ENCODE measurements at places on chromosomes 16 and 17.

GRCh38 chr17:39926135-39926587, 1.2 kb downstream of the ORMDL3 start:
- peaks cover 18% of the 10 kb centered on the region for H3K36me3 ChIP-seq
- peak overlapping the region; percentile 85 for H3K4me3 ChIP-seq
- no peaks in the 10 kb centered on the region for H3K27me3 ChIP-seq
- peak overlapping the region; percentile 89 for H3K27ac ChIP-seq

DNA sequence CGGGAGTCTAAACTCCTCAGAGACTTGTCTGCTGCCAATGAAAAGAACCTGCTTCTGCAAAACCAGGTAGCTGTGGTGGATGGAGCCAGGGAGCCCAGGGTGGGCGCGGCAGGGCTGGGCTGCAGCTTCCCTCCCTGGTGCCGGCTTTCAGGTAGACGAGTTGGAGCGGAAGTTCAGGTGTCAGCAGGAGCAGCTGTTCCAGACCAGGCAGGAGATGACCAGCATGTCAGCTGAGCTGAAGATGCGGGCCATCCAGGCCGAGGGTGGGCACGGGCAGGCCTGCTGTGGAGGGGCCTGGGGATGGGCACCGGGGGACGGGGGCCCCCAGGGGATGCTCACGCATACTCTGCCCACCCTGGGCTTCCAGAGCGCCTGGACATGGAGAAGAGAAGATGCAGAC, 3.2 kb upstream of the RAC3 start:
- no peak overlapping the region for H3K4me3 ChIP-seq
- H3K36me3 ChIP-seq: peaks cover 4% of the 10 kb centered on the region
- no peaks in the 10 kb centered on the region for H3K27me3 ChIP-seq
- peaks cover 11% of the 10 kb centered on the region for H3K4me1 ChIP-seq
- H3K27ac ChIP-seq: no peak overlapping the region

DNA sequence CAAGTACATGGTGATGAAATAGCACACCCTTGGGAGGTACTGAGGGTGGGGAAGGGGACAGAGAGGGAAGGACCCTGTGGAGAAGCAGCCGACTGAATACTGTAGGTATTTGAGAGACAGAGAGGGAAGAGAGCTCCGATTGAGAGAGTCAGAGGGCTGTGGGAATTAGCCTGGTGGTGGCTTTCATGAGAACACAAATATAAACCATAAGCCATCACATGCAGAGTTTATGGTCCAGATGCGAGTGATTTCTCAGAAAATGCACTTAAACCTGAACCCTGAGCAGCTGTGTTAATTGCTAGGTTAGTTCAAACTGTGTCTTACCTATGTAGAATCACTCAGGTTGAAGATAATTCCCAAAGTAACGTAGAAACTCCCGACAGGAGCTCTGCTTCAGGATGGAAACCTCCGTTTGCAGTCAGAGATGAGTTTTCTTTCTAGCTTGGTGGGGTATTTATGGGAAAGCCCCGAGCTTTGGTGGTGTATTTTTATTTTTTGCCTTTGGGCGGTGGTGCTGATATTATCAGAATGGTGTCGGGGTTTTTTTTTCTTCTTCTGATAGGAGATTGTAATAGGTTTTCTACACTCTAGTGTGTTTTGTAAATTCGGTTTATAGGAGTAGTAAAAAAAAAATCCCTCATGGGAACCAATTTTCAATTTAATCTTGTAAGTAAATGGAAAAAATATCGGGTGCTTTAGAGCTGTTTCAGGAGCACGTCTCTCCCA, 184.9 kb upstream of the CACNG5 start:
- no peak overlapping the region for H3K27ac ChIP-seq
- H3K4me1 ChIP-seq: peaks cover 45% of the 10 kb centered on the region
- H3K36me3 ChIP-seq: peaks cover 60% of the 10 kb centered on the region
- no peak for DNase-seq
- no peaks in the 10 kb centered on the region for H3K27me3 ChIP-seq
- no peak overlapping the region for H3K4me3 ChIP-seq

DNA sequence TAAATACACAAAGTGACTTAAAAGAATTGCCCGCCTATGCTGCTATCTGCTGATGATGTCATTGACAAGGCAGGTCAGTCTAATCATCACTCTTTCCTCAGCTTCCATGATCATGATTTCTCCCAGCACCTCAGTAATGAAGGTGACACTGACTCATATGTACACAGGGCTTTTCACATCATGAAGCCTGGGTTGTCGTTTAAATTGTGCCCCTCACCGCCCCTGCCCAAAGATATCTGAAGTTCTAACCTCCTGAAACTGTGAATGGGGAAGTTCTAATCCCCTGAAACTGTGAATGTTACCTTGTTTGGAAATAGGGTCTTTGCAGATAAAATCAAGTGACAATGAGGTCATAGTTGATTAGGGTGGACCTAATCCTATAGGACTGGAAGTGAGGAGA, 17.4 kb upstream of the GPRC5C start:
- H3K4me3 ChIP-seq: no peak overlapping the region
- H3K27me3 ChIP-seq: peaks cover 2% of the 10 kb centered on the region

DNA sequence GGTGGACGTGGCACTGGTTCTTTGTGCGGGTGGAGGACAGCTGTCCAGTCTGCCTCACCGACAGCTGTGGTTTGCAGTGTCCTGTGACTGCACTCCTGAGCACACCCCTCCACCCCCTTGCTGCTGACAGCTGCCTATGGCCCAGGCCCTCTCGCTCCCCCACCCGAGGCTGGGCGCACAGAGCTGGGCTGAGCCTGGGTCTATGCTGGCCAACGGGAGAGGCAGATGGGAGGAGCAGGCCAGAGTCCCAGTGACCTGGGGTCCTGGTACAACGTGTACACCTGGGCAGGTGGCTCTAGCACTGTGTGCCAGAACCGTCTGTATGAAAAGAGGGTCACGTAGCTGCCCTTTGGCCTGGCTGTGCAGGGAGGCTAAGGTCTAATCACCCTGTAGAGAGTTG, 30.5 kb downstream of the BAIAP2 start:
- H3K4me1 ChIP-seq: peaks cover 2% of the 10 kb centered on the region
- H3K36me3 ChIP-seq: no peaks in the 10 kb centered on the region
- H3K4me3 ChIP-seq: no peak overlapping the region
- H3K27ac ChIP-seq: no peak overlapping the region
- DNase-seq: no peak

- H3K36me3 ChIP-seq: peaks cover 6% of the 10 kb centered on the region
- H3K4me1 ChIP-seq: peaks cover 18% of the 10 kb centered on the region
- DNase-seq: no peak
- no peaks in the 10 kb centered on the region for H3K27me3 ChIP-seq
These were observed 99.8 kb downstream of the SMG6 start for GRCh38 chr17:2203818-2204217.

- no peak overlapping the region for H3K4me3 ChIP-seq
- peaks cover 26% of the 10 kb centered on the region for H3K36me3 ChIP-seq
- DNase-seq: no peak
- H3K27me3 ChIP-seq: no peaks in the 10 kb centered on the region
- H3K4me1 ChIP-seq: peaks cover 16% of the 10 kb centered on the region
These were observed 113.3 kb downstream of the FTO start for GRCh38 chr16:53817117-53817755.

DNA sequence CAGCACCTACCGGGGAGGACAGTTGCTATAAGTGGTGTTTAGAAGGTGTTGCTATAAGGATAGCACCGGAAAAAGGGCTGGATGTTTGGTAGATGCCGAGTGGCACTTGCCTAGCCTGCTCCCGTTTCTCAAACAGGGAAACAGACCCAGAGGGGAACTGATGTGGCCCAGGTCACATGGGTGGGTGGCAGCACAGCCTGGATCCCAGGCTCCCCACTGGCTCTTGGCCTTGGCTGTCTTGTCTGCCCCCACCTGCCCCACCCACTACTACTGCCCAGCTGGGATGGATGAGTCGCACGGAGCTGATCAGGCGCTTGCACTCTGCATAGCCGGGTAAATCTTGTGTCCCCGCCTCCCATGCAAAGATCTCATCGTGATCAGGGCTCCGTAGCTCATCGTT, 7.2 kb downstream of the SMTNL2 start:
- peaks cover 4% of the 10 kb centered on the region for H3K4me1 ChIP-seq
- peaks cover 11% of the 10 kb centered on the region for H3K27me3 ChIP-seq
- no peak overlapping the region for H3K4me3 ChIP-seq
- no peak for DNase-seq

- no peaks in the 10 kb centered on the region for H3K27me3 ChIP-seq
- H3K4me3 ChIP-seq: no peak overlapping the region
- H3K4me1 ChIP-seq: peaks cover 6% of the 10 kb centered on the region
- no peaks in the 10 kb centered on the region for H3K36me3 ChIP-seq
These were observed 20.9 kb downstream of the RGS9 start for GRCh38 chr17:65158041-65158440.

GRCh38 chr17:65121916-65122806, 15.0 kb upstream of the RGS9 start:
- peak overlapping the region; percentile 98 for H3K27ac ChIP-seq
- peaks cover 3% of the 10 kb centered on the region for H3K27me3 ChIP-seq
- peak overlapping the region; percentile 70 for H3K4me3 ChIP-seq
- DNase-seq: peak; percentile 82
- H3K36me3 ChIP-seq: no peaks in the 10 kb centered on the region

GRCh38 chr17:7858522-7858810, 663 bp downstream of the CYB5D1 start:
- H3K36me3 ChIP-seq: peaks cover 29% of the 10 kb centered on the region
- DNase-seq: peak; percentile 56
- H3K4me1 ChIP-seq: peaks cover 16% of the 10 kb centered on the region

DNA sequence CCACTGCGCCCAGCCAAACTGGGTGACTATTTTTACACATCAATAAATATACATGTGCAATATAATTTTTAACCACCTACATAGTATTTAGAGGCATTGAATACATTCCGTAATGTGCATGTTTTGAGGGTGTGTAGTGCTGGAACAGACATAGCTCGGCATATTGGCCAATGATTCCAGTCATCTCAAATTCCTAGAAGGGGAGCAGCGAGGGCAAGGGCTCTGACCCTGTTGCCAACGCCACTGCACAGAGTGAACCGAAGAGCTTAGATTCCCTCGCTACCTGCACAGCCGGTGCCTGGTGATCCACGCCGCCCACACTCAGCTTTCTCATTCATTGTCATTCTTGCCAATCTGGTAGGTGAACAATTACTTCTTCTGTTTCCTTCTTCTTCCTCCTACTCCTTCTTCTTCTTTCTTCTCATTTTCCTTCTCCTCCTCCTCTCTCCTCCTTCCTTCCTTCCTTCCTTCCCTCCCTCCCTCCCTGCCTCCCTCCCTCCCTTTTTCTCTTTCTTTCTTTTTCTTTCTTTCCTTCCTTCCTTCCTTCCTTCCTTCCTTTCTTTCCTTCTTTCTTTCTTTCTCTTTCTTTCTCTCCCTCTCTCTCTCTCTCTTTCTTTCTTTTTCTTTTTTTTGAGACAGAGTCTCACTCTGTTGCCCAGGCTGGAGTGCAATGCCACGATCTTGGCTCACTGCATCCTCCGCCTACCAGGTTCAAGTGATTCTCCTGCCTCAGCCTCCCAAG, 26.3 kb upstream of the ATP2A3 start:
- H3K36me3 ChIP-seq: no peaks in the 10 kb centered on the region
- no peaks in the 10 kb centered on the region for H3K27me3 ChIP-seq
- no peak overlapping the region for H3K27ac ChIP-seq
- peaks cover 2% of the 10 kb centered on the region for H3K4me1 ChIP-seq
- no peak overlapping the region for H3K4me3 ChIP-seq

GRCh38 chr17:14826358-14826757, 438.8 kb downstream of the PMP22 start:
- no peak overlapping the region for H3K27ac ChIP-seq
- DNase-seq: no peak
- H3K36me3 ChIP-seq: no peaks in the 10 kb centered on the region
- no peak overlapping the region for H3K4me3 ChIP-seq
